ENCODE measurements at places on chromosomes 7 and 10.

DNA sequence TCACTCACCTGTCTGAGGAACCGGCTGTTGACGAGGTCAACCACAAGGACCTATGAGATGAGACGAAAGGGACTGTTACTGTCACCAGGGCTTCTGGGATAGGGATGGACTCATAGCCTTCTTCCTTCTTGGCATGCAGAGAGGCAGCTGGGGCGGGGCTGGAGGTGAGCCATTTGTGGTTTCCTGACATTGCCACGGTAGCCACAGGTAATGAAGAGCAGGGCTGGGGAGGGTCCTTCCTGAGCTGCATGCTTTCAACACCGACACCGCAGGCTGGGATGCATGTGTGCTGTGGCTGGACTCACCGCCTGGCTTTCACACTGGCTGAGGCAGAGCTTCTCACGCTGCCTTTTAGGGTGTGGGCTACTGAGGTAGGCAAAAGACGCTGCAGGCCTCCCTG lies 46.4 kb upstream of the MKRN1 start:
- no peak for DNase-seq

GRCh38 chr10:132845780-132846595 lies 60.0 kb upstream of the NKX6-2 start:
- no peak for DNase-seq

GRCh38 chr7:22700559-22701002 lies 26.4 kb upstream of the IL6 start:
- no peak for DNase-seq

DNA sequence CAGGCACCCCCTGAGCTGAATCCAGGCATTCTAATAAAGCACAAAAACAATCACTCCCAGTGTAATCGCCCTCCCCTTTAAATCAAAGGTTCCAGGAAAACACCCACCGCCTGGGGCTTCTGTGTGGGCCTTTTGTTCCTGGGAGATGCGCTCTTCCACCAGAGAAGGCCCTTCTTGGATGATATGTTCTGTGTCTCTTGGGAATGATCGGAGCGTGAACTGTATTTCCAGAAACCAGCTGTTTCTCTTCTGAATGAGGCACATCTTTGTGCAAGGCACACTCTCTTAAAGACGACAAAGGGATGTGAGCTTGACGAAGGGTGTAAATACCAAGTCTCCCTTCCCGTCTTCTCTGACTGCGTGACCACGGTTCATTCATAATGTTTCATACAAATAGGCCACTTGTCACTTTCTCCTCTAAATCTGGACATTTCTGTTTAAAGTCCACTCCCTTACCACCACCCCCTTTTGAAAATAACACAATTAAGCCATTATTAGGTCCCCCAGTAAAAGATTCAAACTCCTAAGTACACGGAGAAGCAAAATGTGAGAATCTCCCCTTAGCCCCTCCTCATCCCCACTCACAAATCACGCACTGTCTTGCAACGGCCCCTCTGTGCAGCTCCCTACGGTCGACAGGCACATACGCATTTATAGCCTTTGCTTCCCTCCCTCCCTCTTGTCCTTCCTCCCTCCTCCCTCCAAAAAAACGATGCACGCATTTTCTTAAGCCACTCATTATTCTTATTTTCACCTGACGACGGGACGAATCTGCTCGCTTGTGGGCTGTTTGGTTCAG lies 45.6 kb upstream of the ENO4 start:
- DNase-seq: no peak

DNA sequence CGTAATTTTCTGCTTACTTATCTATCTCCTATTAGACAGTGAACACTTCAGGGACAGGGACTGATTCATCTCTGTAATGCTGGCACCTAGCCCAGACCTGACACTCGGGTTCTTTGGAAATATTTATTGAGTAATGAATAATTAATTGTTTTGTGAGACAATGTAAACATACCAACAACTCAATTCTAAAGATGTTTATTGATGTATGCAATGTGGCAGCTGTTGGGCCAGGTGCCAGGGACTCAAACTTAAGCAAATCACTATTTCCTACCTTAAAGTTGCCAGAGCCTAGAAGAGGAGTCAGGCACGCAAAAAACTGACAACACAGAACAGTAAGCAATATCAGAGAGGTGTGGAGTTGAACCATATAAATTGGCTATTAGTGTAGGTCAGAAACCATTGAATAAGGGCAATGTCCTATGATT lies 63.6 kb upstream of the BMPER start:
- DNase-seq: no peak

DNA sequence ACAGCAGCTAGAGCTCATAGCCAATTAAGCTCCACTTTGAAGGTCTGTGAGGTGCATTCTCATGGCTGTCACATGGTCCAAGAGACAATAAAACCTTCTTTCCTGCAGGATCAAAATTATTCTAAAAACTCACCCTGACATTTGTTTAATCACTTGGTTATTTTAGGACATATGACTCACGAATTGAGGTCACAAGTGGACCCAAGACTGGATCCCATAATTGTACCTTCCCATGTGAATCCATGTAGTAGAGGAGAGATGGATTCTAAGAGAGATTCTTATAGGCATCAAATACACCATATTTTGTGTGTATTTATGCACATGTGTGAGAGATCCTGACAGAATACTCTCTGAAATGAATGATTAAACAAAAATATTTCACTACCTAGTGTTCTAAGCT lies 18.1 kb downstream of the POLR1F start:
- no peak for DNase-seq

GRCh38 chr10:75451831-75452230 lies 20.4 kb downstream of the LRMDA start:
- no peak for DNase-seq

GRCh38 chr10:10847387-10847786 lies 170.3 kb upstream of the CELF2 start:
- DNase-seq: no peak

DNA sequence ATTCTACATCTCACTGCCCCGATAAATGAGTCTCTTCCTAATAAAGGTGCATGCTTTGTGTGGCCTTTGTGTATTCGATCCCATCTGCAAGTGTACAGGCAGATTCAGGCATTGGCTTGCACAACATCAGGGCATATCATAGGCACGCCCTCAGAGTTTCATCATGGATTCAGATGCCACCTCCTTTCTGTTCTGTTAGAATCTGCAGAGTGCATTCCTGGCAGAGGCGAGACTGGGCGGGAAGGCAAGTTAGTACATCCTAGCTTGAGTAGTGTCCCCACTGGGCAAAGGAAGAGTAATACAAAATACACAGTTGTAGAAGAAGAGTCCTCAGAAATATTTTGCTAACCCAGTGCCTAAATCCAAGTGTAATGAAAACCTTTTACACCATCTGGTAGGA lies 346.5 kb upstream of the GALNT17 start:
- no peak for DNase-seq

GRCh38 chr7:155787171-155787851 lies 25.0 kb downstream of the SHH start:
- DNase-seq: no peak

GRCh38 chr7:74479066-74479781 lies 25.5 kb downstream of the GTF2IRD1 start:
- no peak for DNase-seq

DNA sequence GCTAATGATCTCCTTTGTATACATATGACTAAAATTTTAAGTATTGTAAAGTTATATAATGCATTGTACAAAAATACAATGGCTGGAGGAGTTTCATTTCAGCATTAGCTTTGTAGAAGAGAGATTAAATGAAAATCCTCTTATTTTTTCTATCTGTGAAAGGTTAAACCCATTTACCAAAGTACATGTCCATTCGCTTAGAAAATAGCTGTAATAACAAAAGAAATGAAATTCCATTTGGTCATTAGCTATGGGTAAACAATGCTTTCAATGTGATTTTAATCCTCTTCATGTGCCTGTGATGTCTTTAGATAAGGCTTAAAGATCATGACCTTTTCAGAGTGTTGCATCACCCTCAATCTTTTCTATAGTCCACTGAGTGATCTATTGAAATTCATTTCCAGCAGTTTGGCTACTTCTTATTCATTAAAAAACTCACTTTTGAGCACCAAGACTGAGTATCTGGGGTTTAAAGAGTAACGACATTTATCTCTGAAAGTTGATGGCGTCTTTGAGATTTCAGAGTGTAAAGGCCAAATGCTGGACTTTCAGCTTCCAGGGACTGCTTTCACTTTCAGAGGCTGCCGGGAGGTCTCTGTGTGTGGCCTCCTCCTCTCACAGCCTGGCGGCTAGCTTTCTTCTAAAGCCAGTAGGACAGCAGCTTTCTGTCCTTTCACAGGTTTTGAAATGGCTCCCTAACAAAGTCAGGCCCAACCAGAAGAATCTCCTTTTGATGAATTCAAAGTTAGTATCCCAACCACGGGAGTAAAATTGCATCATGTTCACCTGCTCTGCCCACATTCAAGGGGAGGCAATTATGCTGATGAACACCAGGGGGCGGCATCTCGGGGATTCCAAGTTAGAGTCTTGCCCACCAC lies 701.4 kb upstream of the COBL start:
- no peak for DNase-seq

- no peak for DNase-seq
Measured at GRCh38 chr7:130366564-130366963, 13.7 kb upstream of the CPA1 start.

- DNase-seq: no peak
Measured at GRCh38 chr7:107453388-107453787, 16.5 kb upstream of the GPR22 start.

- DNase-seq: no peak
Measured at GRCh38 chr7:150982351-150982750, 4.2 kb upstream of the KCNH2 start.

DNA sequence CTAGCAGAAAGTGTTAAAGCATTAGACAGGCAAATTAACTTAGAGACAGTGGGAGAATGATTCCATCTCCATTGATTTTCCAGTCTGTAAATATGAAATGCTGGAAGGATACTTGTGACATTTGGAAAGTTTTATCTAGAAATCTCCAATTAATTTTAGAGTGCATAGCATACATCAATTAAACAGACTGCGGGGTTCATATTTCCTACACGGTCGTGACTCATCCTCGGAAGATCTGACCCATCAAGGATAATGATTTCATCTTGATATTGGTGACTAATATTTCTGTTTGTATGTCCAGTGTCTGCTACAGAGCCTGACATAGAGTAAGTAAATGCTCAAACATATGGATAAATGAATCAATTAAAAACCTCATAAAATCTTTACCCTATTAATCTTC lies 474.9 kb downstream of the KCNMA1 start:
- DNase-seq: no peak

DNA sequence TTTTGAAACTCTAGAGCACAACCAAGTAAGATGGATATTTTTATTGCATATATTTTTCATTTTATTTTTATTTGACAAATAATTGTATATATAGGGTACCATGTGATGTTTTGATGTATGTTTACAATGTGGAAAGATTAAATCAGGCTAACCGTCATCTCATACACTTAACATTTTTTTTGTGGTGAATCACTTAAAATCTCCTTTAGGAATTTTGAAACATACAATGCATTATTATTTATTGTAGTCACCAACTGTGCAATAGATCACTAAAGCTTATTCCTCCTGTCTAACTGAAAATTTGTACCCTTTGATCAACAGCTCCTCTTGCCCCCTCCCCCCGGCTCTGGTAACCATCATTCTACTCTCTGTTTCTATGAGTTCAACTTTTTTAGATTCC lies 77.2 kb downstream of the DNAH11 start:
- DNase-seq: no peak

GRCh38 chr10:119265691-119266090 lies 58.3 kb downstream of the GRK5 start:
- DNase-seq: no peak

DNA sequence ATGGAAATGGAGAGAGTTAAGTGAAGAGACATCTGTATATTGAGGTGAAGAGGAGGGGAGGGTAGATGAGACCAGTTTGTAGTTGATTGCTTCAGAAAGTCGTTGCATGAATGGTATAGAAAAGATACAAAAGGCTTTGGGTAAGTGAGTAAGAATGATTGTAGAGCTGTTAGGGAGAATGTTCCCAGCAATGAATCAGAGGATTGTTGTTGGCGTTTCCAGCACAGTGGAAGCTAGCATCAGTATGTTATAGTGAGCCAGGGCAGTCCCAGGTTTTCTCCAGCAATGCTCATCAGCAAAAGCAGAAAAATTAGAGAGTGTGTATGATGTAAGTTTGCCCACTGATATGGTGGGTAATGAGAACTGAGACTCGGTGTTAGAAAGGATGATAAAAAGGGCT lies 15.4 kb upstream of the CDK6 start:
- no peak for DNase-seq

DNA sequence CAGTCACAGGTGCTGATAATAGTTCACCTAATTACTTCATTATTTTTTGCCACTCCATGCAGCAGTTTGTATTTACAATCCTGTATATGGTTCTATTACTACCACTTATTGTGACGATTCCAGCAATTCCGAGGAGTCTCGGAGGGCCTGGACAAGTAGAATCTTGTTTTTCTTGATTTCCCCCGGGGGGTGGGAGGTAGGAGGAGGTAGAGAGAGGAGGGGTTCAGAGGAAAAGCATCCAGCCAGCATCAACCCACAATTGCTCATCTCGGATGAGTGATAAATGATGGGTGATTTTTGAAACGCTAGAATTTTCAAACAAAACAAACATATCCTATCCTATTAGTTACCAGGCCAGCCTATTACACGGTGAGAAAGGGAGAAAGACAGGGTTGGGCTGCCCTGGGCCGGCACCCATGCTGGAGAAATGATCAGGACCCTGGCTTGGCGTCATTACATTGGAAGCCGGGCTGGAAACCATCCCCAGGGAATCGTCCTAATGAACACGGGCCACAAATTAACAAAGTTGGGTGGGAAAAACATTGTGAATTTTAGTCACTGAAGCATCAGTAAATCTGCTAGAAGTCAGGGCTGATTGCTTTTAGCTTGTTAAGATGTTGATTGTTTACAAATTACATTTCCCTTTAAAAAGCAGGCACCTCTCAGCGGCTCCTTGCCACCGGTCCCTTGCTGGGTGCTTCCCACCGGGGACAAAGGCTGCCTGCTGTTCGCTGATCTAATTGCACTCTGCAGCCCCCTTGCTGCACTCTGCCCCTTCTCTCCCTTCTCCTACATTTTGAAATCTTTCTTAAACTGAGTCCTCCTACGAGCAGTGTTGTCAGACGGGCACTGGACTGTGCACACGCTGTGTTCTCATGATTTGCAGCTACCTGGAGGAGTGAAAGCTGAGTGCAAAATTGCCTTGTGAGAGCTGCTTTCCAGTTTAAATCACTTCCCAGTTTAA lies 95.5 kb downstream of the FAM204A start:
- DNase-seq: no peak

- DNase-seq: no peak
Measured at GRCh38 chr10:133393401-133394063, 425 bp upstream of the MTG1 start.

- DNase-seq: no peak
Measured at GRCh38 chr7:143352531-143353002, 9.9 kb downstream of the FAM131B start.

- no peak for DNase-seq
Measured at GRCh38 chr7:7323352-7323751, 141.0 kb downstream of the C1GALT1 start.
